Activated CD4-positive, alpha-beta memory T cell treated with anti-CD3 and anti-CD28 coated beads, Interleukin-2, amount 10 ng/mL, durations not matched to agents 7 days and 5 days (primary cell): ENCODE measurements at places on chromosomes 6 and 20. TPM values are rescaled to one million over a fixed set of nuclear protein-coding genes. Genes with fewer than 3 reads are reported as not detected.

The TNNC2 gene
- not detected for total RNA-seq

The TP53TG5 gene
- total RNA-seq: not detected

The HLA-DMB gene
- 20.0 TPM for total RNA-seq

The CCN2 gene
- total RNA-seq: not detected

The ERMARD gene
- total RNA-seq: 30.7 TPM

The TMEM14C gene
- 42.4 TPM for total RNA-seq

The AKAP12 gene
- 1.1 TPM for total RNA-seq

The KAT14 gene
- total RNA-seq: 15.1 TPM

DNA sequence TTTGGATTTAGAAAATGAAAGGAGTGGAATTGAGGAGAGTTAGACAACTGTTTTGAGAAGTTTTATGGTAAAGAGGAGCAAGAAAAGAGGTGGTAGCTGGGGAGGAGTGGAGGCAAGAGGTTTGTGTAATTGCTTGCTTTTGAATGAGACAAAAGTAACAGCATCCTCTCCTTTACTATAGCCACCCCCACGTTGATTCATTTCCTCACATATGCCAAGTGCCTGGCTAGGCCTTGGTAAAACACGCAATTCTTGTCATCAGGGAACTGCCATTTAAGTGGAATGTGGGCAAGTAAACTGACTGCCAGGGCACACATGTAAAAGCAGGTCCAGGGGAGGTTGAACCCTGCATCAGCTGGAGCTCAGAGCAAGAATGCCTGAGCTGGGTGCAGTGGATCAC lies 4.1 kb downstream of the MTRES1 start:
- no peak for DNase-seq

GRCh38 chr6:45466686-45467085 lies 89.0 kb upstream of the SUPT3H start:
- no peak for DNase-seq

DNA sequence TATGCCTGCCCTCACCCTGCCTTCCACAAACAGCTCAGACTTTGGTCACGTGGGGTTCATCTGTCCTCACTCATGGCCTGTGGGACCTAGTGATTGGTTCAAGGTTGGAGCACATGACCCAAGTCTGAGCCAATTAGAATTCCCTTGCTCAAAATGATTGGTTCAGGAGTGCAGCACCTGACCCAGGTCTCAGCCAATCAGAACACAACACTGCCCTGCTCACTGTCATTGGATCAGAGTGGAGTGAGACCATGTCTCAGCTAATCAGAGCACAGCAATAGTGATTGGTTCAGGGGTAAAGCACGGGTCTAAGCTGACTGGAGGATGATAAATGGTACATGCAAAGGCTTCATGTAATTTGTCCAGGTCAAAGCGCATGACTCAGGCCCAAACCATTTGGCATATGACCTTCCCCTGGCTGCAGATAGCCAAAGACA lies 102.2 kb downstream of the PREX1 start:
- no peak for DNase-seq

DNA sequence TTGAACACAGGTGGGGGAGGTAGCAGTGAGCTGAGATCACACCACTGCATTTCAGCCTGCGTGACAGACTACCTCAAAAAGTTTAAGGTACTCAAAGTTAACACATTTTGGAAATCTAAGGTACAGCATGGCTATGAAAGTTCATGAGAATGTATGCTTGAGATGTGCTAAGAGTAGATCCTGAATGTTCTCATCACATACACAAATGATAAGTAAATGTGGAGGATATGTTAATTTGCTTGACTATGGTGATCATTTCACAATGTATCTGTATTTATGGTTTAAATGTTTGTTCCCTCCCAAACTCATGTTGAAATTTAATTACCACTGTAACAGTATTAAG lies 20.1 kb upstream of the SERPINB1 start:
- no peak for DNase-seq

DNA sequence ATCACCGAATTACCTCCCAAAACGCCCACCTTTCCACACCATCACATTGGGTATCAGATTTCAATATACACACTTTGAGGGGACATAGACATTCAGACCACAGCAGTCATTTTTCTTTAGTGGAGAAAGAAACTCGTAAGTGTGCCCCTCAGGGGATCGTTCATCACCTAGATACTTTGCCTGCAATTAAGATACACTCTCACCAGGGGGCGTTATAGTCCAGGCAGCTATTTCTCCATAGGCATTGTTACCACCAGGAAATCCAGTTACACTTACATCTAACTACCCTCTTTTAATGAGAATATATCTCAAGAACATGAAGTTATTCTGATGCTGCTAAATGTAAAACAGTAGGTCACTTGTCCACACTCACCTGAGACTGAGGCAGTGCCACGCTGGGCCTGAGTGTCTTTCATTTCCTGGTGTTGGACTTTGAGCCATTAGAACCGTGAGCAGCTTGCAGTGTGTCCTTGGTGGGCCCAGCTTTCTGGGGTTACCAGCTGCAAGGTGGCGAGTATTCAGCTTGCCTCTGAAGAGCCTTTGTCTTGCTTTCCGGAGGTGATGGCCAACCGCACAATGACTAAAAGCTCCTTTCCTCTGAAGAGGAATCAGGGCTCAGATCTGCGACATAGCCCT lies 35.1 kb upstream of the UNC93A start:
- DNase-seq: no peak

- DNase-seq: no peak
Measured at GRCh38 chr6:134517868-134518267, 200.0 kb upstream of the SGK1 start.

- peak; percentile 69 for DNase-seq
Measured at GRCh38 chr6:154928325-154928922, 66.7 kb upstream of the TIAM2 start.

DNA sequence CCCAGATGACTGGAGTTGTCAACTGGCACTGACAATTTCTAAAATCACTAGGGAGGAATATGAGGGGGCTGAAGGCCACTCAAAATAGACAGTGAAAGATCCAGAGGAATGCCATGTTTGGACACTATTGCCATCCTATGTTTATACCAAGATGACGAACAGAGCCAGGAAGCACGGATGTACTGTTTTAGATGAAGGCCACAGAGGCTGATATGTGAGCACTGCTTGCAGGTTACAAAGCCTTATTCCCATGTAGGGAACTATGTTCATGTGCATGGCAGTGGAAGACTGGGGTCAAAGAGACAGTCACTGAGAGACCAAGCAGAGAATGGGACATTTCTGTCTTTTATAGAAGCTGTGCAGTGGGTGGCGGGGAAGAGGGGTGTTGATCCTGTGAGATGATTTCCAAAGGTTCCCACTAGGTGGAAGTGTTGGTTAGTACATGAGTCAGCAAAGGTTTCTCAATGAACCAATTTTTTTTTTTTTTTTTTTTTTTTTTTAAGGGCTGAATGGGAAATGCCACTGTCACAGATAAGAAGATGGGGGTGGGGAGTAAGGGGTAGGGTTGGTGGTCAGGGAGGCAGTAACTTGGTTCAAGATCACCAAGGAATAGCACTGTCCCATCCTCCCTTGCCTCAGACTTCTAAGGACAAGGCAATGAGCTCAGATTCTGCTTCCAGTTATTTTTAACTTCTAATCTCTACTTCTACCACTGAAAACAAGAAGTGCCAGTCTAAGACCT lies 46.7 kb upstream of the MOCS1 start:
- DNase-seq: no peak

GRCh38 chr20:21323640-21324039 lies 20.5 kb downstream of the XRN2 start:
- no peak for DNase-seq

DNA sequence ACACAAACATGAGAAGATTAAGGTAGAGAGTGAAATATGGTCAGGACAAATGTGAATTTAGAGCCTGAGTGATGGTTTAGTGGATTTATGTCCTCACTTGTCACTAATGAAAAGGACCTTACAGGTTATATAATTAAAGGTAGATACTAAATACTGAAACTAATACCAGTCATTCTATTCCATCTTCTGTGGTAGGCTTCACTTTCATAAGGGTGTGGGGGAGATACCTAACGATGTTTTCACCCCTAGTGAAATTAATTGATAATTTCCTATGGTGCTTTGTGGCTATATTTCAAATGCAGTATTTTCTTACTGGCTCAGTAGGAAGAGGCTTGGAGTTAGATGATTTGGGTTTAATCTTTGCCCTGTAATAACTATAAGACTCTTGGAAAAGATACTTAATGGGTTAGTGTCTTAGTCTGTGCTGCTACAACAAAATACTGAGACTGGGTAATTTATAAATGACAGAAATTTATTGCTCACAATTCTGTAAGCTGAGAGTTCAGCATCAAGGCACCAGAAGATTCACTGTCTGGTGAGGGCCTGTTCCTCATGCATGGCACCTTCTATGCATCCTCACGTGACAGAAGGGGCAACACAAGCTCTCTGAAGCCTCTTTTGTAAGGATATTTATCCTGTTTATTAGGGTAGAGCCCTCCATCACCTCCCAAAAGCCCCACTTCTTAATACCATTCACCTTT lies 21.3 kb downstream of the RNF217 start:
- no peak for DNase-seq

- no peak for DNase-seq
Measured at GRCh38 chr20:63103402-63104311, 96.9 kb upstream of the BHLHE23 start.

DNA sequence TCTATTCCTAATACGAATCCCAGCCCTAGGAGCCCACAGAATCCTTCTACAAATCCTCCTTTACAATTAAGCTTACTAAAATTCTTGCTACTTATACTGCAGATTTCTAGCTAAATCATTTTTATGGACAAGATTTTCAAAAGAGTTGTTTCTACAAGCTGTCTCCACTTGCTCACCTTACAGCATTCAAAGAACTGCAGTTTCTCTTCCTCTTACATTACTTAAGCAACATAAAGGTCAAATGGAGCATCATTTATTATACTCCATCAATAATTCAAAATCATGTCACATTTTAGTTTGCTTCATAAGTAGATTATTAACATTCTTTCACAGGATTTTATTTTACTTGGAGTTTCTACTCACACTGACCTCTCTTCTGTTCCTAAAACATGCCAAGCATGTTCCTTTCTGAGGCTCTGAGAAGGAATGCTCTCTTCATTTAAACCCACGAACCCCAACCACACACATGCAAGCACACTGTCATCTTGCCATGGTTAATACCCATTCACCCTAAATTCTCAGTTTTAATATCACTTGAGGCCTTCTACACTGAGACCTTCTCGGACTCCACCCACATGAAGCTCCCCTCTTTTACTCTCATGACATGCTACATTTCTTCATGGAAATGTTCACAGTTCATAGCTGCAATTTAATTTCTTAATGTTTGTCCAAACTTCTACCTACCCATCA lies 388.2 kb downstream of the TBC1D32 start:
- no peak for DNase-seq

GRCh38 chr6:28269492-28269891 lies 2.5 kb downstream of the ZSCAN26 start:
- no peak for DNase-seq

DNA sequence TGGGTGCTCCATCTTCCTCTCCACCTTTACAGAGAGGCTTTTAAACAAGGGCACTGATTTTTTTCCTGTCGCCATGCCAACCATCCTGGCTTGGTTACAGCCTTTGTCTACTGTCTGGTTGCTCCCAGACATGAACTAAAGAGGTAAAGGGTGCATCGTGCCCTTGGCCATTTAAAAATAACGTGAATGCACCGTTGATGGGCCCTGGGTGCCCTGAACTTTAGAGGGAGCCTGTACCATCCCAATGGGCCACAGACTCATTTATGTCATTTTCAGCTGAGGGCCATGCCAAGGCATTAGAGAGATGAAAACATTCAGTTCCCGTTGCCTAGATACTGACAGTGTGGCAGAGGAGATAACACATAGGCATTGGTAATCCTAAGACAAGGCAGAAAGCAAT lies 23.3 kb downstream of the TMC2 start:
- DNase-seq: no peak

- DNase-seq: no peak
Measured at GRCh38 chr6:122154912-122155575, 244.4 kb upstream of the HSF2 start.

DNA sequence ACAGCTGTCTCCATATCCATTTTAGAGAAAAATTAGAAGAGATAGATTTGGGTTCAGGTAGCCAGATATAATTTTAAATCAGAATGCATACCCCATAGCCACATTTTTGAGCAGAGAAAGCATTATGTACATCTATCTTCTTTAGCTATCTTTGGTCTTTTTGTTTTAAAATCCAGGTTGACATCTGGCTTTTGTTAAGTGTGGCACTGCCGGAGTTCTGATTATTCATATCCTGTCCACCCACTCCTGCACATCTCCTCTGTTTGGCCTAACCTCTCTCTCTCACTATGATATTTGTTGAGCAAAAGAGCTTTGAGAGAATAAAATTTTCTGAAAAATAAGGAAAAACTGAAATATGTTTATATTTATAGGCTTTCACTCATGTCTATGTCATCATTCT lies 189.7 kb downstream of the PACRG start:
- DNase-seq: no peak

GRCh38 chr20:57736738-57737347 lies 27.0 kb upstream of the PMEPA1 start:
- DNase-seq: no peak

DNA sequence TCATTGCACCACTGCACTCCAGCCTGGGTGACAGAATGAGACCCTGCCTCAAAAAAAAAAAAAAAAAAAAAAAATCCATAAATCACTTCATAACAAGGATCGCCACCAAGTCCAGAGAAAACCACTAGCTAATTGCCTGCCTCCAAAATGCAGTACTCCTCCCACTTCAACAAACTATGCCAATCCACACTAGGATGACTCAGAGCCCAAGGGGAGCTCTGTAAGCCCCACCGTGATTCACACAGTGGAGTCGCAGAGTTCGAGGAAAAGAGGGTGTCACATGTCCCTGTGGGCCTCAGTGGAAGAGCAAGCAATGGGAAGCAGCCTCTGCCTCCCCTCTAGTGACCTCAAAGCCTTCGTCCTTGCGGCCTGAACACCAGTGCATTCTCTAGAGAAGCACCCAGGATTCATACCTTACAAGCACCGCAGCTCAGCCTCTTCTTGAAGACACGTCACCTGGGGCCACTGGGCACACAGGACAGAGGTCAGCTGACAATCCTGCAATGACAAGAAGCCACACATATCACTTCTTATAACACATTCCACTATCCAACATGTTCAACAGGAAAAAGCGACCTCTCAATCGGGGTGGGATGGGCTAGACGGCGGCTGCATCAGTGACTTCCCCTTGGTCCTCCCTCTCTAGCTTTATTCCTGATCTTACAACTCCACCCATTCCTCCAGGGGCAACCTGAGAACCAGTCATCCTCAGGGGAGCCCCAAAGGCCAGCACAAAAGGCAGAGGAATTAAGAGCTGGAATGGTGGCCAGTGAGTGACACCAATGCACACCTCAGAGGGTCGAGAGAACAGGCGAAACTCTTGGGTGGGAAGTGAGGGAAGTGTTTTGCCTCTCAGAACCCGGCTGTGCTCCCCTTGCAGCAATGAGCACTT lies 8.9 kb downstream of the SNHG17 start:
- no peak for DNase-seq

DNA sequence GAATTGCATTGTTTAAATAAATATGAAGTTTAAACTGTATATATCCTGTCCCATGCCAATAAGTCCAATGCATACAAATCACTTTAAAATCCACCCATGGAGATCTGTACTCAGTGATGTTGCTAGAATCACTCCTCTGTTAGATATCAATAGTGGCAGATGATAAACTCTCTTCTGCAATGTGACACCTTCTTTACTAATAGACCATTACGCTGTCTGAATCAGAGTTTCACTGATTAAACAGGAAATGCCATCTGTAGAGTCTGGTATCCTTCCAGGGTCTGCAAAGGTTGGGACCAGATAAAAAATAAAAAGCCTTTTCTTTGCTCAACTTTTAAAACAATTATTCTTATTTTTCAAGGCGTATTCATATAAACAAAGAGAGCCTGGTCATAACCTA lies 134.5 kb downstream of the EDN3 start:
- DNase-seq: no peak

- no peak for DNase-seq
Measured at GRCh38 chr20:15406072-15406471, 1068.7 kb upstream of the FLRT3 start.
